ENCODE measurements at places on chromosomes 7 and 10.

DNA sequence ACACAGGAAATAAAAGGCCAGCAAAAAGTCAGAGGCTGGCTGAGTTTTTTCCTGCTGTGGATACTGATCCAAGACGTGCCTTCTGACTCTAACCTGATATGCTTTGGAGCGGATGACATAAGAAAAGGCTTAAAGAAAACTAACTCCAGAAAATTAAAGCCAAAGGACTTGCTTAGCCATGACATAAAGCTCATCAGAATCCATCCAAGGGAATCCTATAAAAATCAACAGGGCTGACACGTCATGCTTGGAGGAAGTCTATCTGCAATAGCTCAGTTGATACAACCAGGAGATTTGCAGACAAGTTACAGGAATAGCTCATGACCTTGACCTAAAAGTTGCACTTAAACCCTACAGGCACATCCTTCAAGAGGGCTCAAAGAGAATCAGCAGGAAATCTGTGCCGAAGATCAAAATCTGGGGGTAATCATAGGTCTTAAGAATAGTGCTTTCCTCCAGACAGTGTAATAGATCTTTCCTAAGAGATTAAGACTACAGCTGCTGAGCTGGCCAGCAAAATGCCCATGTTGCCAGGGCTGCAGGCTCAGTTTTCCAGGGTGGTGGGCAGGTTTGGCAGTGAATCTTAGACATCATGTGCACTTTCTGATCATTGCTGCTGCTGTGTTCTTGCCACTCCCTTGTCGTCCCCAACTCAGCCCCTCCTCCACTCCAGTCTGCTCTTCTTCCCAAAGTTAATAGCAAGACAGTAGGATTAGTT lies 111.5 kb upstream of the SVIL start:
- no peak for DNase-seq

- no peak for DNase-seq
Observed at GRCh38 chr10:115860182-115861107, 412.6 kb downstream of the GFRA1 start.

GRCh38 chr10:76432016-76433012 lies 1000.9 kb downstream of the LRMDA start:
- no peak for DNase-seq

DNA sequence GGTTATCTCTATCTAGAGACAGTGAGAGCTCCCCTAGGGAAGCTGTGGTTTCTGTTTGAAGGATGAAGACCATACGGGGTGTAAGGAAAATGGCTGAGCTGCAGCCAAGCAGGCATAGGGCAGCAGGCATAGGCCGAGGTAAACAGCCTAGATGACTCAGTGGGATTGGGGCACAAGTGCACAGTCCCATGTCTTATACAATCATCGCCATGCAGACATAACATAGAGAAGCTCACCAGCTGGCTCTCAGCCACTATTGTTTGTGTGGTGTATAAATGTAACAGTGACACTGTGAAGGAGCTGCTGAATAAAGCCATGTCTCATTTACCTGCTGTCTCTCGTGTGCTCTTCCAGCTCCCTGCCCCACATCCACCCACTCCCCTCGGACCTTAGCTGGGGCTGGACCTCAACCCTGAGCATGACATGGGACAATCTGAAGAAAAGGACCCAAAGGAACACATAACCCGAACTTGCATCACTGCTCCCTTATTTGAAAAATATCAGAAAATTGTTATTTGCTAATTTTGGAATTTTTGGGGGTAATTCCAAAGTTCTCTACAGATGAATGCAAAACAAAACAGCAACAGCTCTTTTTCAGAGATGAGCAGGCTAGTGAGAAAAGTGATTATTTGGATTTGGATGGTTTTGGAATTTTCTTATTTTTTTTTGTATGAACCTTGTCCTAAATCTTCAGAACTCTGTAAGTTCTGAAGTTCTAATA lies 582.7 kb downstream of the REEP3 start:
- DNase-seq, result no peak

GRCh38 chr7:87199700-87200450 lies 19.7 kb downstream of the TMEM243 start:
- DNase-seq, result no peak

GRCh38 chr7:28807396-28807994 lies 150.6 kb downstream of the TRIL start:
- DNase-seq, result no peak

- DNase-seq, result no peak
Observed at GRCh38 chr7:47775238-47775637, 173.0 kb downstream of the PKD1L1 start.

GRCh38 chr10:132865851-132866600 lies 76.3 kb downstream of the CFAP46 start:
- no peak for DNase-seq

DNA sequence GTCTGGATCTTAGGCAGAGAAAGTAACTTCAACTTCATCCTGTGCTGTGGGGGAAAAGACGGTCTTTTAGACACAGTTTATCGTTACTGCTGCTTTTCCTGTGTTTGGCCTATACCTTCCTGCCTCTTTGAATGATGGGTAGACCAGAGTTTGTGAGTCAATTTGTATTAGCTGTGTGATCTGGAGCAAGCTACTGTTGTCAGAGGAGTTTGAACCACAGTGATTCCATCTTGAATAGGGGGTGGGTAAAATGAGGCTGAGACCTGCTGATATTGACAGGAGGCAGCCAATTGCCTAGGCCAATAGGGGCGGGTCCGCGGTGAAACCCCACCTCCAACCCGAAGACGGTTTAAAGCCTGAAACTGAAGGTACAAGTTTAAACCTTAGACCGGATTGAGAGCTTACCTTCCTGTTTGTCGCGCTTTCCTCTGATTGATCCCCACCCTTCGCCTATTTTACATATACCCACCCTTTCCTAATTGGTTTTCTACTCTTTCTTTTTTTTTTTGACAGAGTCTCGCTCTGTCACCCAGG lies 35.8 kb upstream of the EIF4H start:
- no peak for DNase-seq

DNA sequence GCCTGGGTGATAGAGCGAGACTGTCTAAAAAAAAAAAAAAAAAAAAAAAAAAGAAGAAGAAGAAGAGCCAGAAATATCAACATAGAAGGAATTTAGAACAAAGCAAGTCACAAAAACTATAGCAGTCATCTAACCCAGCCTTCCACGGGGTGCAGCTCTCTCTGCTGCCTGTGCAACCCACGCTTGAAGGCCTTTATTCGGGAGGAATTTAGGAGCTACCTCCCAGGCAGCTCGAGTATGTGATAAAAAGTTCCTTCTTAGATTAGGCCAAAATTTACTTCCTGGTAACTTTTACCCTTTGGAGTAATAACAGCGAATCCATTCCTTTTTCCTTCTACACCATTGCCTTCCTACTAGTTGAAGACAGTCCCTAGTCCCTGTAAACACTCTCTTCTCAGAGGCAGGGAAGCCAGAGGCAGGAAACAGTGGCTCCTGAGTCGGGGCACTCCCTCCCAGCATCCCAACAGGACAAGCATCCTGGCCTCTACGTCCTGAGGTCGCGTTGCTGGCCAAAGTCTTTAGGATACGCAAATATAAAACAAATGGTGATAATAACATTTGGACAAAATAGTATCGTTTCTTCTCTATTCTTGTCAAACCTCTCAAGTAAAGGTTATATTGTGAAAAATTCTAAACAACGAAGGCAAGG lies 109.3 kb upstream of the KMT2C start:
- DNase-seq, result no peak

GRCh38 chr7:152667958-152668357 lies 8.0 kb downstream of the XRCC2 start:
- no peak for DNase-seq

DNA sequence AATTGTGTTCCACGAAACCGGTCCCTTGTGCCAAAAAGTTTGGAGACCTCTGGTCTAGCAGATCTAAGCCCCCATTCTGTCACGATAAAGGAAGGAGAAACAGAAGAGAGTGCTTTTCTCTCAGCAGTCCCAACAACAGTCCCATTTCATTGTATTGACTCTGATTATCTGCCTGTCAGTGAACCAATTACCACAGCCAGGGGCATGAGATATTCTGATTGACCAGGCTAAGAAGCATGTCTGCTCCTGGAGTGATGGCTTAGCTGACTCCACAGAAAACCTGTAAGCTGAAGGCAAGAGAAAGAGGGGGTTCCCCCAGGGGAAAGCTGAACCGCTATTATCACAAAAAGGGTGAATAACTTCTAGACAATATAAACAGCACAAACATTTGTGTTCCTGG lies 765.4 kb downstream of the SORCS1 start:
- no peak for DNase-seq

DNA sequence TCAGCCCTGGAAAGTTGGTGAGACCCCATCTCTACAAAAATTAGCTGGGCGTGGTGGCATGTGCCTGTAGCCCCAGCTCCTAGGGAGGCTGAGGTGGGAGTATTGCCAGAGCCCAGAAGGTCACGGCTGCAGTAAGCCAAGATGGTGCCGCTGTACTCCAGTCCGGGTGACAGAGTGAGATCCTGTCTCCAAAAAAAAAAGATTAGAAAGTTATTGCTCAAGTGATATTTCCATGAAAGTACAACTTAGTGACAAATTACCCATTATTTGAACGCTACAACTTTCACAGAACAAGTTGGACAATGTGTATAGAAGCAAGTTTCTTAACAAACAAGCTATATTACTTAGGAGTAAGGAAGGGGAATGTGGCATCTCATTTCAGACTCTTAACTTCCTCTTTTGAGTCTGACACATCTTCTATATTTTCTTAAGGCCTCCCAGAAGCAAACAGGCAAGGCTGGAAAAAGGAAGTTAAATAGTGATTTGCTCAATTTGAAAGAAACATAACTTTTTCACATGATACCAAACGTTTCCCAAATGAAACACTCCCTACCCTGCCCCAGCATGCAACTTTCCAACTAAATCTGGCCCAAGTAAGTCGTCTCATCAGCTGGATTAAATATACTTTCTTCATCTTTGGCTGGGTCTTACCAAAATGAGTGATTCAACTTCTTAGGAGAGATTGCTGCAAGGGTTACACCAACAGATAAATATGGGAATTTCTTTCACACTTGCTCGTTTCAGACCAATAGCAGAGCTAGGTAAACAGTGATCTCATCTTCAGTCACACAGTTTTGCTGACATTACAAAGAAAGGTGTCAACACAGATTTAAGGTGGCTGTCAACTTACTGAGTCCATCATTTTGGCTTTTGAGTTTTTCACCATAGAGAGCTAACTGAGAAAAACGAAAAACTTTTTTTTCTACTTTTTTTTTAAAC lies 66.3 kb upstream of the KLF6 start:
- DNase-seq, result no peak

GRCh38 chr10:84552478-84552877 lies 224.1 kb downstream of the CCSER2 start:
- DNase-seq, result no peak

GRCh38 chr7:1693991-1694524 lies 24.0 kb downstream of the ELFN1 start:
- DNase-seq, result no peak

DNA sequence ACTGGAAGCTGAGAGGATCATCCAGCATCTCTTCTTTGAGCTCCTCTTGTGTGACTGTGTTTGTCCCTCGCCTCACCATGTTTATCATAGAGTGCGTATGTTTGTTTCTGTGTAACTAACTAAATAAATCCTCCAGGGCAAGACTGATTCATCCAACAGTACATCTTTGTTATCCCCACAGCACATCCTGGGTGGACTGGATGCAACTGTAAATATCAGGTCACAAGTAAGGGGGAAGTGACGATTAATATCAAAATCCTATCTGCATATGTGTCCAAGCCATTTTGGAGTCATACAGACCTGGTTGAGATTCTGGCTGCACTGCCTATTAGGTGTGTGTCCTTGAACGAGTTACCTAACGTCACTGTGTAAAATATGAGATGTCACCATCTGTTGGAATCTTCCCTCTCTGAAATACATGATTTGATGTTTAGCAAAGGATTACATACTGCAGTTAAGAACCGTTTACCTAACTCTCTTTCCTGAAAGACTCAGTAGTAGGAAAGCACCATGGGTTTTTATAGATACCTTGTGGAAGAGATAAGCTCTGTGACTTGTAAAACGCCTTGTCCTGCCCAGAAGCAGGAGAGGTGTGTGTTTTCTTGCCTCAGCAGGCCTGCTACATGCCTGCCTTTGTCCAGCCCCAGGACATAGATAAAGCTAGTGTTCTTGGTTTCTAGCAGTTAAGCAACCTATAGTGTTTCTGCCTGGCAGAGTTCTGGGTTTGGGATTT lies 25.8 kb downstream of the WBP1L start:
- DNase-seq, result no peak

DNA sequence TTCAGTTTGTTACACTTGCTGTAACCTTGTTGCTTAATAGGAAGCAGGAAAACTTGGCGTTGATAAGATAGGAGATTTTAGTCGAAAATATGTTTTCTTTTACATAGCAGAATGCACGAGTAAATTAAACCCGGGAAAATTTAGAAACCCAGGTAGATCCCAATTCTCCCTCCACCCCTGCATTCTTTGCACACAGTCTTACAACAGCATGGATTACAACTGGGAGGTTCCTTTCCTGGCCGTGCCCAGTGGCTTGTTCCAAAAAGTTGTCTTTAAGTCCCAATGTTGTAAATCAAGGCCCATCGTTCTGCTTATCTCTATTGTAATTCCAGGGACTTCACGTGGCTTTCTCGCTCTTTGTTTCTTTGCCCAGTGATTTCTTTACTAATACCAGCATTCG lies 1.1 kb upstream of the DPY19L1 start:
- DNase-seq, result no peak

DNA sequence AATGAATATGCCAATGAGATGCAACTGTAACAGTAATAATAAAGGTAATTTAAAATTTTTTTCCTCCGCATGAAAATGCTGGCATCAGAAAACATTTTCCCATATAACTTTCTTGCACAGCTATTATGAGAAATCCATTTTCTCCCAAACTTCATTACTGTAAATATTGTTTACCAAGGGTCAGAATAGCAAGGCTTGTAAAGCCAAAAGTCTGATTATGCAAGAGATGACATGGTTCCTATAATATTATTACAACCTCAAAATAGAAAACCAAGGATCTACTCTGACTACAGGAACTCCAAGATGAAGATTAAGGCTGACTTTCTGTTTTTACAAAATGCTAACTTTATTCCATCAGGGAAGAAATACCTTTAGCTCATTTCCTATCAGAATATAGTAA lies 162.7 kb upstream of the CDK1 start:
- DNase-seq, result no peak

GRCh38 chr7:22681852-22682657 lies 44.9 kb upstream of the IL6 start:
- DNase-seq, result no peak

GRCh38 chr7:114932991-114933390 lies 11.1 kb downstream of the MDFIC start:
- no peak for DNase-seq

GRCh38 chr7:140403878-140404564 lies at the start of gene RAB19:
RAB19 (plus strand) TSS chr7:140404058; CDS start chr7:140407647, 3,589 bp downstream.
- DNase-seq, result peak; percentile 21
